ENCODE measurements at places on chromosomes 5 and 9.

DNA sequence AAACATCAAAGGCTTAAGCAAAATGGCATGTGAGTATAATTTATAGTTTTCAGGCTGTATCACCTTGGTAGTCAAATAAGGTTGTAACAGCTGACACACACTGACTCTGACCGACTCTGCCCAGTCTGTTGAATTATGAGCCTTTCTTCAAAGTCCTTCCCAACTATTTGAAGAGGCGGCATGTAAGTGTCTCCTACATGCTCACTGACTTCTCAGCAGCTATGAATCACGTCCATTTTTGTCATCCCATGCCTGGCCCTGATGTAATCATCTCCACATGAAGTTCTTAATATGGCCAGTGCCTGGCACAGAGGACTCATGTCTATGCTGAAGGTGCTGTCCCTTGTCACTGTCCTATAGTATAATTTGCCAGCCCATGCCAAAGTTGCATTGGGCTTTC is 5.1 kb upstream of the PTBP3 start:
- H3K36me3 ChIP-seq = no peaks in the 10 kb centered on the region
- peaks cover 2% of the 10 kb centered on the region for H3K27me3 ChIP-seq
- no peak overlapping the region for H3K27ac ChIP-seq
- no peak for DNase-seq
- peaks cover 3% of the 10 kb centered on the region for H3K4me1 ChIP-seq

- no peaks in the 10 kb centered on the region for H3K36me3 ChIP-seq
- no peaks in the 10 kb centered on the region for H3K27me3 ChIP-seq
- no peak overlapping the region for H3K27ac ChIP-seq
- no peak overlapping the region for H3K4me3 ChIP-seq
Measured at GRCh38 chr5:158751961-158752655, 347.6 kb downstream of the EBF1 start.

DNA sequence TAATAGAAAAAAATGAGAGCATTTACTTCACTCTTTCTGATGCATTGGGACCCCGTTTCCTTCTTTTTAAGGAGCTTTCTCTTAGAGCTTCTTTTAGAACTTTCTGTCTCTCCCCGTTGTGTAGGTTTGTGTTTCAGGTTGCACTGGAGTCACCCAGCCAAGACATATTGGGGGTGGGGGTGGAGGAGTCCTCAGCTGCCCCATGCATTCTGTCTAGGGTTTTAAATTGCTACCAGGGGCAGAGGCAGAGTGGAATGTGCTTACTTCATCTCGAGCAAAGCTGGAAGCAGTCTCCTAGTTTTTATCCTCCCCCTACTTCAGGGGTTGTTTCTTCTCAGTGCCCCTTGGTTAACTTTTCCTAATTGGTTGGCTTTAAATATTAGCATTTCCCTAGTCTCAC is 9.4 kb downstream of the OR2K2 start:
- H3K27me3 ChIP-seq = no peaks in the 10 kb centered on the region
- DNase-seq = no peak
- no peak overlapping the region for H3K27ac ChIP-seq
- no peak overlapping the region for H3K4me3 ChIP-seq
- H3K36me3 ChIP-seq = no peaks in the 10 kb centered on the region

GRCh38 chr9:69456201-69456600 is 131.2 kb downstream of the ENTREP1 start:
- peaks cover 15% of the 10 kb centered on the region for H3K36me3 ChIP-seq
- no peak overlapping the region for H3K4me3 ChIP-seq
- peaks cover 1% of the 10 kb centered on the region for H3K27me3 ChIP-seq
- no peak for DNase-seq
- H3K4me1 ChIP-seq = no peaks in the 10 kb centered on the region
- H3K27ac ChIP-seq = no peak overlapping the region

DNA sequence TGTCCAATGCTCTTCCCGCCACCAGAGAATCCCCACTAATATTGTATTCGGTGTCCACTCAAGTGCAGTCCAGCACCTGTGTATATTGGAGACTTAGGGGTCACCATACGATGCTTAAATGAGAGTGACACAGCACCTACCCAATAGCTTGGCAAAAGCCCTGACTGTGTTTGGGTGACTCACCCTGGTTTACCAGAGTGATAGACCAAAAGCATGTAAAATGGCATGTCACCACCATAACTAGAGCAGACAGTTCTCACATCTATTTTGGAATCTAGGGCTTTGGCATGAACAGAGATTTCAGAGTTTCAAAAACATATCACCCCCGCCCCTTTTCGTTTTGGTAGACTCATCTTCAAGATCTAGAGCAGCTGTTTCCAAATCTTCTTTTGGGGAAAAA is 217.3 kb upstream of the RASEF start:
- no peak overlapping the region for H3K27ac ChIP-seq
- peaks cover 9% of the 10 kb centered on the region for H3K36me3 ChIP-seq
- DNase-seq = no peak
- H3K27me3 ChIP-seq = peaks cover 3% of the 10 kb centered on the region
- H3K4me3 ChIP-seq = no peak overlapping the region
- peaks cover 11% of the 10 kb centered on the region for H3K4me1 ChIP-seq

GRCh38 chr9:96557921-96558320 is 61.7 kb downstream of the CDC14B start:
- H3K27me3 ChIP-seq = no peaks in the 10 kb centered on the region
- H3K27ac ChIP-seq = no peak overlapping the region
- no peaks in the 10 kb centered on the region for H3K36me3 ChIP-seq
- H3K4me3 ChIP-seq = no peak overlapping the region
- no peak for DNase-seq

DNA sequence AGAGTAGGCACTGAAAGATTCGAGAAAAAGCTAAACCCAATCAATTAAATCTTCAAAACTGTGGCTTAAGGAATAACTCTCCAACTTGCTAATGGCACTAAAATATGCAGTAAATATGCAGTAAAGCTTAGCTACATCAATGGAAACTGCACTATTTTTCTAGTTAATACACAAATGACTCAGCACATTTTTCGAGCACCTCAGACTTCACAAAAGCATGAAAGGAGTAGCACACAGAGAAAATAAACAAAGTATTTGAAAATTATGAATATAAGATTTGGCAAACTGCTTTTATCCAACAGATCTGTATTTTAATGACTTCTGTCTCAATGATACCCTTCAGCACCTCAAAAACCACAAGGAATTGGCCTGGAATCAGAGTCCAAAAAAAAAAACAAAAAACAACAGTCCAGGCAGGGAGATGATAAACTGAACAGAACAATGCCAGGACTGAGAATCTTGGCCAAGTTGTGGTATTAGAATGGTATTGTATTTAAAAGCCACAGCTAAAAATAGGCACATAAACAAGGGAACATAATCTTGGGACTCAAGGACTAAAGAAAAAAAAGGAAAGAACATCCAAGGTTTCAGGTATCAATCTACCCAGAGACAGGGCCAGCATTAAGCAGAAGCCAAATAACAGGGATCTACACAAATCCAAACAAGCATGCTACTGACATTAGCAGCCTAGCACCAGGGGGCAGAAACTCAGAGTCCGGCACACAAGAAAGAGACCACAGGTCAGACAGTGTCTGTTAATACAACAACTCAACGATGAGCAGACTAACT is 21.4 kb downstream of the TMEM245 start:
- peaks cover 8% of the 10 kb centered on the region for H3K4me1 ChIP-seq
- H3K27me3 ChIP-seq = no peaks in the 10 kb centered on the region
- no peak overlapping the region for H3K4me3 ChIP-seq

DNA sequence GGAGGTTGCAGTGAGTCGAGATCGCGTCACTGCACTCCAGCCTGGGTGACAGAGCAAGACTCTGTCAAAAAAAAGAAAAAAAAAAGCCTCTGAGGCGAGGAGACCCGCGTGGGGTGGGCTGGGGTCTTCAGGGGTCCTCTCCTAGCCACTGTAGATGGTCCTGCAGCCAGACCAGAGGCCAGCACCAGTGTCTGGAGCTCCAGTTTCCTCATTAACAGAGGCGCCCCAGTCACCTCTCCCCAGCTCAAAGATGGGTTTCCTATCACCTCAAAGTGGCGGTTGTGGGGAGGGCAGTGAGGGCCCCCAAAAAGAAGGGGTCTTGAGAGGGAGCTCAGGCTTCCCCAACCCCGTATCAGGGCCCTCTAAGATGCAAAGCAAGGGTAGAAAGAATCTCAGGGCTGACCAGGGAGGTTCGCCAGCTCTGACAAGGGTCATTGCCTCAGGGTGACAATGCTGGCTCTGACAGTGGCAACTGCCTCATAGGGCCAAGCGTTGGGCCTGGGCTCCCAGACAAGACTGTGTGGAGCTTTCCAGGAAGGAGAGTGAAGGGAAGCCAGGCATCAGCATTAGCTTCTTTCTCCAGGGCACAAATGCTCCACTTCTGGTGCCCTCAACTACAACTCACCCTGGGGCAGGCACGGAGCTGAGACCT is 15.0 kb downstream of the STK10 start:
- H3K36me3 ChIP-seq = no peaks in the 10 kb centered on the region
- peaks cover 21% of the 10 kb centered on the region for H3K4me1 ChIP-seq
- no peak overlapping the region for H3K27ac ChIP-seq
- peaks cover 9% of the 10 kb centered on the region for H3K27me3 ChIP-seq
- no peak overlapping the region for H3K4me3 ChIP-seq
- no peak for DNase-seq

Measured in glutamatergic neuron (in vitro differentiated cells).